ENCODE measurements at places on chromosomes 2 and 18.

DNA sequence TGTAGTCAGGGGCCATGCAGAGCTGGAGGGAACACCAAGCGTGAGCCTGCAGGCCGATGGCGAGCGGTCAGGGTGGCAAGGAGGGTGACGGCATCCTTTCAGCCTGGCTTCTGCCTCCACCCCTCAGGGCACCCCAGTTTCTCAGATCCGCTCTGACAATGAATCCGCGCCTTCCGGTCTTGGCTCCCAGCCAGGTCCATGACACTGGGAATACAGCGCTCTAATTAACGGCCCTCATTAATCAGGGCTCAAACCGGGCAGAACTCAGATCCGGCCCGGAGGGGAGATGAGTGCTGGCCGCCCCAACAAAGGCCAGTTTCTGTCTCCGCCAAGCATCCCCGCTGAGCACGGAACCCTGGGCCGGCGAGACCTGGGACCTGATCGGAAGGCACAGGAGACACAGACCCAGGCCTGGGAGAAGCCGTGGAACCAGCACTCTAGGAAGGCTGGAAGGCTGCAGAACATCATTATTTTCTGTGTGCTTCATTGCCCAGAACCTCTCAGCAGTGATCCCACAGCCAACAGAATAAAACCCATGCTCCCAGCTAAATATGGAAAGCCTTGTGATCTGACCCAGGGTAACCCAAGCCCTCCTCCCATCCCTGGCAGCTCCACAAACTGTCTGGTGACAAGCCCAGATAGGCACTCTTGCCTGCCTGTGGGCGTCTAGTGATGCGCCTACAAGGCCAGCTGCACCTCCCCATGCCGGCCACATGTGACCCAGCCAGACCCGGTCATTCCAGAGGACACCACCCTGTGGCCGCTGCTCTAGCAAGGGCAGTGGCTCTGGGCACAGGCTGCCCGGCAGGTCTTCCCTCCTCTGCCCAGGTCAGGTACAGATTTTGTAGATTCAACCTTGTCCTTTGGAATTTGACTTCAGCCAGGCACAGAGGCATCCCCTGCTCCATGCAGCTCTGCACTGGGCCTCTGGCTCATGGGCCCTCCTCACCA, 438.7 kb upstream of the MYT1L start:
- no peak for DNase-seq

DNA sequence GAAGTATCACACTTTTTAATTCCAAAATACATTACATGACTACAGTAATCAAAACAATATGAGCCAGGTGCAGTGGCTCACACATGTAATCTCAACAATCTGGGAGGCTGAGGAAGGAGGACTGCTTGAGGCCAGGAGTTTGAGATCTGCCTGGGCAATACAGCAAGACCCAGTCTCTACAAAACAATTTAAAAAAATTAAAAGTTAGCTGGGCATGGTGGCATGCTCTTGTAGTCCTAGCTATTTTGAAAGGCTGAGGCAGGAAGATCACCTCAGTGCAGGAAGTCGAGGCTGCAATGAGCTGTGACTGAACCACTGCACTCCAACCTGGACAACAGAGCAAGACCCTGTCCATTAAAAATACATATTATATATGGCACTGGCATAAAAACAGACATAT, 109.8 kb downstream of the USP34 start:
- DNase-seq: no peak

GRCh38 chr2:147214914-147215313, 629.9 kb upstream of the ACVR2A start:
- no peak for DNase-seq

- DNase-seq: no peak
Measured at GRCh38 chr18:74184875-74185274, 36.6 kb downstream of the TIMM21 start.

GRCh38 chr18:1526991-1527390, 622.3 kb downstream of the ADCYAP1 start:
- DNase-seq: no peak

DNA sequence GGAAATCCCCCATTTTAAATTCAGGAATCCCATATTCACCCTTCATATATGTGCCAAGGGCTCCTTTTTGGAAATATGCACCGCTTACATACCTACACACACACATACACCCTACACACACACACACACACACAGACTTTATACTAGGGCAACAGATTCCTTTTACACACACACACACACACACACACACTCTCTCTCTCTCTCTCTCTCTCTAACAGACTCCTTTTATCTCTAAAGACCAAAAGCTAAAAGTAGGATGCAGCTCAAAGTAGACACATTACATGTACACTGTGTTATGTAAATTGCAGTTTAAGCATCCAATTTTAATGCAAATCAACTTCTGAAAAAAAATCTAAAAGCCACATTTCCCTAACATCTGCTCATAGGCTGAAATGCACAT, 130.9 kb upstream of the CAPN13 start:
- DNase-seq: no peak

DNA sequence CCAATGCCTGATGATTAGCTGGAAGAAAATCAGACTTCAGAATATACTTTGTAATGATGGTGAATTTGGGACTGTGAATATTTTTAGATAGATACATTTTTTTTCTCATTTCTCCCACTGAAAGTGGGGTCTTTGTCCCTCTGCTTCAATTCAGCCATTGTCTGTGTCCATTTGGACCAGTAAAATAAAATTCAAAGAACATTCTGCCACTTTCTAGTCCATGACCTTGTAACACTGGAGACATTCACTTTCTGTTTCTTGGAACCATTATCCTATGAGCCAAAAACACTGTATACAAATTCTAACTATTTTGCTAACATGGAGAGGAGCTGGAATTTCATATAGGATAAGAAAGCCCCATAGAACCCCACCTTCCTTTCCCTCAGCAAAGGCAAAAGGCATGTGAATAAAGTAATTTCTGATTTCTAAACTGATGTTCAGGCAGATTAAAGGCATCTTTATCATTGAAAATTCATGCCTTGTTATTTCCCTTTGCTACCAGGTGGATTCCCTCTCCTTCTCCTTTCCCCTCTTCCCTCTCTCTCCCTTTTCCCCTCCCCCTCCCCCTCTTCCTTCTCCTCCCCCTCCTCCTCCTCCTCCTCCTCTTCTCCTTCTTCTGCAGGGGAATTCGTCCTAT, 2010.4 kb upstream of the LRRTM1 start:
- DNase-seq: no peak

DNA sequence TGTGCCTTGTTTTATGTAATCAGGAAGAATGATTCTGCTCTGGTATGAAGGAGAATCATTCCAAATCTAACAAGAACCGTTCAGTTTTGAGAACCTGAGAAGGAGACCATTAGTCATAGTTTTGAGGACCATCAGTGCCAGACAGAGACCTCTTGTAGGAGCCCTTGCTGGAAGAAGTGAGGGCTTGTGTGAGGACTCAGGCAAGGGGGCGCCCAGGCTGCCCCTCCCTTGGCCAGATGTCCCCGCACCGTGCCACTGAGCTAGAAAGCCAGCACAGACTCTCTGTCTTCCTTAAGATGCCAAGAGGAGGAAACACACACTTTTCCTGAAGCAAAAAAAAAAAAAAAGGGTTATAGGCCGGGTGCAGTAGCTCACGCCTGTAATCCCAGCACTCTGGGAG, 55.7 kb upstream of the SLC39A10 start:
- no peak for DNase-seq

DNA sequence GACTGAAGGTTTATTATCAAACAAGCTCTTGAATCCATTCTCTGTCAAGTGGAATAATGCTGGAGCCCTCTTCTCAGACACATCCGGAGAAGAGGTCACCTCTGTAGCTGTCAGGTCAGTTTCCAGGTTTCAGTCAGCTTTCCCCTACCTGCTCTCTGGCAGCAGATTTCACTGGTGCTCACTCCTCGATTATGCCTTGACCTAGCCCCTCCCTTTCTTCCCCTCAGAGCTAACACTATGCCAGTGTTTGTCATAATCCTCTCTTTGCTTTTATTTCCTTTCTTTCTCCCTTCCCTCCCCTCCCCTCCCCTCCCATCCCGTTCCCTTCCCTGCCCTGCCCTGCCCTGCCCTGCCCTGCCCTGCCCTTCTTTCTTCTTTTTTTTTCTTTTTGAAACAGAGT, 22.5 kb upstream of the PLEKHM3 start:
- DNase-seq: no peak

DNA sequence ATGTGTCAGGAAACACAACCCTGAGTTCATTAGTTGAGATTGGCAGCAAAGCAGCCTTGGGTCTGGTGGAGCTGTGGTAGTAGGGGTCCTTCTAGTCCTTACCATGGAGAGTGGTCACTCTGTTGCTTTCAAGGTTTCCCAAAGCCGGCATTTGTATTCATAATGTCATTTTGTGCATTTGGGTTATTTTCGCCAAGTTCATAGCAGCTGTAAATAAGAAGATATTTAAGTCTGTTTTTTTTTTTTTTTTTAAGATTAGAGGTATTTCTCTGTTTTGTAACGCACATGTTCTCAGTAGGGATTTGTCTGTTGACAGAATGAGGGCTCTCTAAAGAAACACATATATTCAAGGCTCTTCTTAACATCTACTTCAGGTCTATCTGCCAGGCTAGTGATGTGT, 114.1 kb downstream of the PRPF40A start:
- DNase-seq: no peak

DNA sequence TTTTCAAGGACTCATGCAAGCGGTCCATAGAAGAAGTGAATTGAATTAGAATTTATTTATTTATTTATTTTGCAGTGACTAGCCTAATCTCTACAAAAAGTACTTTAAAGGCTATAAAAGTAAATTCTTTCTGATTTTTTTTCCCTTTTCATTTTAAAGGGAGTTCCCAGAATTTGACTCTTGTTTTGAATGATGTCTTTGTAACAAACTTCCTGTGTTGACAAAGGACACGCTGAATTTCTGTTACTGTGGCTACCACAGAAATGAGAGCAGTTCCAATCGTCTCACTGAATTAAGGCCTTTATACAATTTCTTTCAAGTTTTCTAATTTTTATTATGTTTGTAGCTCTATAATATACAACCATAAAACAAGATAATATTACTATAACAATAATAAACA, 46.3 kb upstream of the LPIN2 start:
- no peak for DNase-seq

GRCh38 chr2:38301340-38301968, 75.6 kb downstream of the ATL2 start:
- DNase-seq: no peak

DNA sequence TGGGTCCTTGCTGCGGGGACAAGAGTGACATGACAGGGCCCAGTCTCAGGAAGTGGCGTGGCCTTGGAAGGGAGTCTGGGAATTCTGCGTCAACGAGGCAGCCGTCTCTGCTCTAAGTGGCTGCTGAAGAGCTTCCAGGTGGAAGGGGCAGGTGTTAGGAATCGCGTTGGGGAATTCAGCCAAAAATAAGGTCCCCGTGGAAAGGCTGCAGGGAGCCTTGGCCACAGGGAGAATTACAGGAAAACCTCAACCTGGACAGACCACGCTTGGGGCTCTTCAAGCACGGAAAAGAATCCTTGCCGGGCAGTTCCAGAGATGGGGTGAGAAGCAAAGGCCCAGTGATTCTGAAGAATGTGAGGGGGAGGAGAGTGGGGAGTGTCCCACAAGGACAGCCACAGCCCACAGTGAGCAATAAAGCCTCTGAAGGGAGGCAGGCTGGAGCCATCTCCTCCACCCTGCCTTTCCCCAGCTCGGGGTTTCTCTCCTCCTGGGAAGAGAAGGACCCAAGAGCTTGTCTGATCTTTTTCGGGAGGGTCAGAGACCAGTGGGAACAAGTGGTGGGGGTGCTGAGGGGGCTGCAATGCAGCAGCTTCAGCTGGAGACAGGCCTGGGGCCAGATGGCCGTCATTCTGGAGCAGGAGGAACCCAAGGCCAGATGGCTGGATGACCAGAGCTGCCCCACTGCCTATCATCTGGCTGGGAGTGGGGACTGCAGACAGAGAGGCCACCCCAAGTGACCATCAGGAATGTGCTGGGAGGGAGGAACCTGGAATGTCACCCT, 106.4 kb upstream of the SMAD2 start:
- no peak for DNase-seq

DNA sequence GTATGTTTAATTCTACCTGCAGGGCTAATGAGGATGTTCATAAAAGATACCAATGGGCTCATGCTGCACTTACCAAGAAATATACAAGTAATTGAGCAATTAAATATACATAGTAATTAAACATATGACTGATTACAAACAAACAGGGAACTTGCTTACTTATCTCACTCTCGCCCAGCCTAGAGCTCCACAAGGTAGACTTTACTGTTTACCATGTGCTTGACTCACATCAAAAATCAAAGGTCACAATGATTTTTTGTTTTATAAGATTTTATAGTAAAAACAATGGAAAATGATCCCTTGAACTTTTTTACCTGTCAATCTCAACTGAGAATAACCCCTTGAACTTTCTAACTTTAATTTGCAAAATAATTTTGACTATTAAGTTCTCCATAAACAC, 1395.1 kb downstream of the SUCLG1 start:
- DNase-seq: no peak

DNA sequence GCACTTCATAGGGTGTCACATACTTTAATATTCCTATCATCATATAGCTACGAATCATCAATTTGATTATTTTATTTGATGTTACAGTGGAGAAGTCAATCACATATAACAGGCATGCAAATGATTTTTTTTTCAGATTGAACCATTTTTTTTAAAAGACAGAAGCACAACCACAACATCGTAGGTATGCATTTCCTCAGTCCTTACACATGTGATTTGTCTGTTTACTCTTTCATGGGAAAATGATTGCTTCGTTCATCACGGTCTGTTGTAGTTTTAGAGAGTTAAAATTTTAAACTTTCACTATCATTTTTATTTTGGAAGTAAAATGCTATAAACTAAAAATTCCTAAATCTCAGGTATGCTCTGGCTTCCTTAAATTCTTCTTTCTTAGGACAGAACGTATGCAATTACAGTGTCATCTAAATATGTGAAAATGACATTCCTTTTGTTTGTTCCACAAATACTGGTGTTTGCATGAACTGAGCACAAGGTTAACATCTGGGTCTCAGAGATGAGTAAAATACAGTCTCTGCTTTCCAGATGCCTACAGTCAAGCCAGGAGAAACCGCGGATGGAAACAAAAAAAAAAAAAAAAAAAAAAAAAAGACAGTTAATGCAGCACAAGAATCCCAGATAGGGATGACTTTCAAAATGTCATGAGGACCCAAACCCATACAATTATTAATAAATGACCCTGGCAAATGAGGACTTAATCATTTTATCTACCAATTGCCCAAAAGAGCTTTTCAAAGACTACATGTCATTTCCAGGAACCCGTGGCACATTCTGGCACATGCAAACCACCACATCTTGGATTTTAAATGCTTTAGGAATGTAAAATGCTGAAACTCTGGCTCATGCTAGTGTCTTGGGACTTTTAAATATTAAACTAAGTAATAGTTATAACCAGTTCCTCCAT, 201.2 kb downstream of the LRP1B start:
- no peak for DNase-seq

GRCh38 chr2:44181648-44182047, 13.0 kb downstream of the PPM1B start:
- DNase-seq: no peak

- DNase-seq: no peak
Measured at GRCh38 chr18:31711365-31712172, 27.2 kb upstream of the B4GALT6 start.

DNA sequence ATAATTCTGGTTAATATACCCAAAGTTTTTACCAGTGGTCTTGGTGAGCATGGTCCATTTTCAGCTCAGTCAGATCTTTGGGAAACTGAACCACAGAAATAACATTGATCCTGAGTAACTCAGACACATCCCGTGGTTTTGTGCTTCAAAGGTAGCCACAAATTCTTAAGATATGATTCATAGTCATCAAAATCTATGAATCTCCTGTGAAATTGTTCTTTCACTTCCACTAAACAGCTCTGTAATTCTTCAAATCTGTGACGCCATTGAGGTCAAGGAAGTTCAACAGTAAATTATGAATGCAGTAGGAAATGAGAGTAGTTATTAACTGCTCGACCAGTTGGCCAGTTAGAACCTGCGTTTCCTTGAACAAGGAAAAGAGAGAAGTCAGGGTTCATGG, 147.3 kb downstream of the IRS1 start:
- no peak for DNase-seq

Data from effector memory CD4-positive, alpha-beta T cell (primary cell).